ENCODE measurements at places on chromosomes 2 and 18. TPM values are rescaled to one million over a fixed set of nuclear protein-coding genes. Genes with fewer than 3 reads are reported as not detected.

Gene FRZB
- under 0.01 TPM for total RNA-seq

Gene ELOA2
- total RNA-seq = not detected

Gene SPR
- 40.2 TPM for total RNA-seq

Gene IL1R2
- not detected for total RNA-seq

Measured in vein endothelial cell (primary cell).